ENCODE measurements at places on chromosomes 7 and 10. TPM values are rescaled to one million over a fixed set of nuclear protein-coding genes. Genes with fewer than 3 reads are reported as not detected.

Gene PAX4
- not detected for total RNA-seq

Gene TMEM229A
- not detected for total RNA-seq

Gene LIPK
- not detected for total RNA-seq

Gene PLAC9
- not detected for total RNA-seq

Gene DNAAF5
- total RNA-seq = 48.1 TPM

Gene EPHB6
- 25.4 TPM for total RNA-seq

Gene HMX3
- total RNA-seq = not detected

Gene LRRC18
- total RNA-seq = not detected

Gene NOM1
- 9.4 TPM for total RNA-seq

Gene C10orf53
- total RNA-seq = not detected

Gene ADARB2
- not detected for total RNA-seq

Gene TYW1B
- total RNA-seq = 0.53 TPM

Gene SH2D4B
- not detected for total RNA-seq

Gene PILRB
- total RNA-seq = 13.3 TPM

Gene SSMEM1
- total RNA-seq = not detected
